NCI-H1694 treated with DMSO at 0.1 percent for 48 hours (cell line): ENCODE measurements at places on chromosomes 3 and 15.
A peak's percentile ranks its signal among the peaks of the same experiment; 100 is the strongest.

- no peak for DNase-seq
Measured at GRCh38 chr15:25600751-25601150, 161.9 kb upstream of the UBE3A start.

DNA sequence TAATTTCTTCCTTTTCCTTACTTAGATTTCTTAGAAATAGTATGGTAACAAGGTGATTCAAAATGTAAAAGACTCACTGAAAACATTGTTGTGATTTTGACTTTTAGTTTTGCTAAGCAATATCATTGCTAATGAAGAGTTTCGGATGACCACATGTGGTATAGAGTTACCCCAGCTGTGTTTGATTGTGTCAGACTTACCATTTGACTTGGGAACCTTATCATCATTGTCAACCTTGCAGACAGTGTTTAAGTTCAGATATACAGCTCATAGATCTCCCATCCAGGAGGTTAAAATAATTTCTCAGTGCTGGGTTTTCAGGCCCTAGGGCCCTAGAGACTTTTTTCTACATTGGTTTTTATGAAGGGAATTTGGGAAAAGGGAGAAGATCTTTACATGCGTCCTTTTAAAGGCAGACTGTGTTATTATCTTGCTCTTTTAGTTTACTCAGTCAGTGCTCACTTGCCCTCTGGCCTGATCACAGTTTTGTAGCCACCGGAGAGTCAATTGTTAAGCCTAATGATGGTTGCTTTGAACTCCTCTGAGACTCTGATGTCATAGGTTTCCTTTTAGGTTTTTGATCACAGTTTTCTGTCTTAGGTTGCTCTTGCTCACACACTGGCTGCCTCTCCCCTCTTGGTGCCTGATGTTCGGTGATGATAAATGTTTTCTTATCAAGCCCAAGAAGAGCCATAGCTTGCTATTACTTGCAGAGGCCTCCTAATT lies 133.5 kb upstream of the ZPLD1 start:
- DNase-seq, result no peak

DNA sequence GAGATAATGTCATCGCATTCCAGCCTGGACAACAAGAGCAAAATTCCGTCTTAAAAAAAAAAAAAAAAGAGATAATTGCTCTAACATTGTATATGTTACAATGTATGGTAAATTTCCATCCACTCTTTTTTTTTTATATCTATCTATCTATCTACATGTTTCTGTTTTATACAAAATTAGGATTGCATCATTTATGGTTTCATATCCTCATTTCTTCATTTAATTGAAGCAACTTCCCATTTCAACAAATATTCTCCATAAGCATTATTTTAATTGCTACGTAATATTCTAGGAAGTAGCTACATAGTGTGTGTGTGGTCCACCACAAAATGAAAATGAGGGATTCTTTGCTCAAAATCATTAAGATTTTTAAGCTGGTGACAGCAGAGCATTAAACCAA lies 18.4 kb downstream of the RBP1 start:
- DNase-seq, result no peak

GRCh38 chr3:45224824-45225464 lies 1.1 kb downstream of the TMEM158 start:
- DNase-seq, result no peak

DNA sequence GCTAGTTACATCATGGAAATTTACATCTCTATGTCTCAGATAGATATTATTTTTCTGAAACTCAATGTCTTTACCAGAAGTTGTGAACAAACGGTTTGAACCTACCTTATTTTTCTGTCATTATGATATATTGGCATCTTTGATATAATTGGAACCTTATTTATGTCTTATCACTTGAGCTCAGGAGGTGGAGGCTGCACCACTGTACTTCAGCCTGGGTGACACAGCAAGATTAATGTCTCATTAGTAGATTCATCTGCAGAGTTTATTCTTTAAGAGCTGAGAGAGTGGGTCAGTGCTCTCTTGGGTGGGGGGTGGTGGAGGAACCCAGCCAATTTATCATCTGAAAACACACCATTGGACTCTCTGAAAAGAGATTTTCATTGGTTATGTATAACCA lies 21.4 kb downstream of the SCG3 start:
- no peak for DNase-seq

DNA sequence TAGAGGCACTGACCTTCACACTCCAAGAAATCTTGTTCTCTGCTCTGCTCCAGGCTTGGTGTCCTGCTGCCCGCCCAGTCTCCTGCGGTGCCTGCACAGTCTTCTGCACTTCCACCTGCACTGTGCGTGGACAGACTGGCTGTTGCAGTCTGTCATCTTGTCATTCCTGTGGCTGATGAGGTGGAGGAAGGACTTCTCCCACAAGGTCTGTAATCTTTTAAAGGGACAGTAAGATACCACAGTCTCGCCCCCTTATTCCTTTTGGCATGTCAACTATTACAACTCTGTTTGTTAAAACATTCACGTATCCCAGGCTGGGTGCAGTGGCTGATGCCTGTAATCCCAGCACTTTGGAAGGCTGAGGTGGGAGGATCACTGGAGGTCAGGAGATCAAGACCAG lies 54.1 kb upstream of the IGF2BP2 start:
- no peak for DNase-seq

GRCh38 chr3:182124716-182125115 lies 413.0 kb downstream of the SOX2 start:
- no peak for DNase-seq

GRCh38 chr3:31763731-31764130 lies 217.3 kb downstream of the OSBPL10 start:
- no peak for DNase-seq

GRCh38 chr15:100940767-100941379 lies 21.7 kb downstream of the LRRK1 start:
- no peak for DNase-seq

GRCh38 chr3:52385157-52385556 lies 59.7 kb downstream of the SEMA3G start:
- DNase-seq, result no peak

- DNase-seq, result no peak
Measured at GRCh38 chr3:25365636-25366035, 62.4 kb upstream of the RARB start.

DNA sequence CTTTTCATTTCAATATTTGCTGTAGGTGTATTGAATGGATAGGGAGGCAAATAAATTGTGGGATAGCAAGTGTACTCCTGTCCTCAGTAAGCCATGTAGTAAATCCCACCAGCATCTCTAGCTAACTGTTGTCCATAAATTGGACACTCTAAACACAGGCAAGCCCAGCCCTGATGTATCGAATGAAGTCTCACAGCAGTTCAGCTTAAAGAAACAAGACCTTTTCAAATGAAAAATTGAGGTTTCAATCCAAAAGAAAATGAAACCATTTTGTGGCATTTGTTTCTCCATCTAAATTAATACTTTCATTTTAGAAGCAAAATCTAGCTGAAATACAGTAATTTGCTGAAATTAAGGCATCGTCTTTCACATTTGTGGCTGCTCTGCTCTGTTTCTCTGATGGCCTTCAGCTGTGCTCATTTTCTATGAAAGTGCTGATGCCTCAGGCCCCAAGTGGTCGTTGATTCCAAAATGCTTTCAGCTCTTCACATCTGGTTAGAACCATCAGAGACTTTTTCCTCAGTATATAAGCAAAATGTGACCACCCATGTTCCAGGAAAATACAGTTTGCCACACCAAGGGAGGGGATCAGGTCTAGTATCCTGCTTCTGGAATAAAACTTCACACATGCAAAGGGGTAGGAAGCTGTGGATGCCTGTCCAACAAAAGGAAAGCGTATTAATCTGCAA lies 245.0 kb downstream of the ZMAT3 start:
- DNase-seq, result no peak

DNA sequence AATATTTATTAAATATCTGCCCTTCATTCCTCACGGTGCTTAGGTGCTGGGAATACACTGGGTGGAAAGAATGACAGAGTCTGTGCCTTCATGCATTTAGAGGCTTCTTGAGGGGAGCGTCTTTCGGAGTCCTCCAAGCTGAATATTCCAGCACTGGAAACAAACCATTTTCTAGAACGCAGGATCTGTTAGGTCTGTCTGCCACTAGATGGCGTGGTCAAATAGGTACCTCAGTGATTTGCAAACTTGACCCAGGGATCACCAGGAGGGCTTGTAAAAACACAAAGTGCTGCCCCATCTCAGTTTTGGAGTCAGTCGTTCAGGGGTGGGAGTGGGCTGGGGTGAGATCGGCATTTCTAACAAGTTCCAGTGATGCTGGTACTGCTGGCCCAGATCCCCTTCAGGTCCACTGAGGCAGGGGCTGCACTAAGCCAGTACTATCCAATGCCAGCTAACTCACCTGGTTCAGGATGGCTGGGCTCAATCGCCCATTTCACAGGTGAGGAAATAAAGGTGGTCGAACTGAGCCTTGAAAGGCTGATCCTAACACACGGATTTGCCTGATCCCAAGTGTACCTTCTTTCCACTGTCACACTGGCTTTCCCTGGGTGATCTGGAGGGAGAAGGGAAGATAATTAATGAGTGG lies 14.8 kb downstream of the ARNT2 start:
- peak; percentile 3 for DNase-seq

DNA sequence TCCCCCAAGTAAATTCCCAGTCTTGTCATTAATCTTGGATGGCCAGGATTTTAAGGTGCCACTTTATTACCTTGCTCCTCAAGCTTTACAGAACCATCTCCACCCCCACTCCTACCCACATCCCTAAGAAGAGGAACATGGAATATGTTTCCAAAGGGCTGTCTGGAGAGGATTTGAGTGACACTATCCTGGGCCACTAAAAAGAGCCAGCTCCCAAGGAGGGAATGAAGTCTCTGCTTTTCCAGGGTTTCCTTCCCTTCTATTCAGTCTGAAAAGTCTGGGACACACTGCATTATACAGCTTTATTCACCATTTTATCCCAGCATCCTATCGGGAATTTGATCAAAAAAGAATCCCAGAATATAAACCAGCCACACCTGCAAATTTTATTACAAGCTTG lies 35.6 kb upstream of the MECOM start:
- no peak for DNase-seq

DNA sequence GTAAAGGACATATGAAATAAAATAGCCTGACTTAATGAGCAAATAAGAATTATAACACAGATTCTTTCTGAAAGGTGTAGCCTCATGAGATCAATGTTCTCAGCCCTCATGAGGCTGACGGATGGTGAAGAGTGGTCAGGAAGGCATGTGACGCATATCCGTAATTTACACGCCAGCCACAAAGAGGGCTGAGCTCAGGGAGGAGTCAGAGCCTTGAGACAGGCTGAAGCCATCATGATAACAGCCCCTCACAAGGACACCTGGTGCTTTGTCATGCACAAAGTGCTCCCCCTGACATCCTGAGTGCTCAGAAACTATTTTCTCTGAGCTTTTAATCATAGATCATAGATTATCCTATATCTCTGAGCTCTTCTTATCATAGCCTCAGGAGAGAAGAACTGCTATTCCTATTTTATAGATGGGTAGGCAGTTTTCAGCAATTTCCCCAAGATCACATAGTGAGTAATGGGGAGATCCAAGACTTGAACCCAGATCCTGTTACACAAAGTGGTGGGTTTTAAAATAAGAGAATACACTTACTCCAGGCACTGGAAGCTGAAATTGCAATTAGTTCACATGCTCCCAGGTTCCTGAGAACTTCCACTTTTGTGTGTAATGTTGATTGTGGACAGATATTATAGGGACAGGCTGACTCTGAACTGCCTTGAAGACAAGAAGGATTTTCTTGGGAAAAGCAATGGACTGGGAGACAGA lies 267.1 kb downstream of the RPLP1 start:
- DNase-seq, result no peak

DNA sequence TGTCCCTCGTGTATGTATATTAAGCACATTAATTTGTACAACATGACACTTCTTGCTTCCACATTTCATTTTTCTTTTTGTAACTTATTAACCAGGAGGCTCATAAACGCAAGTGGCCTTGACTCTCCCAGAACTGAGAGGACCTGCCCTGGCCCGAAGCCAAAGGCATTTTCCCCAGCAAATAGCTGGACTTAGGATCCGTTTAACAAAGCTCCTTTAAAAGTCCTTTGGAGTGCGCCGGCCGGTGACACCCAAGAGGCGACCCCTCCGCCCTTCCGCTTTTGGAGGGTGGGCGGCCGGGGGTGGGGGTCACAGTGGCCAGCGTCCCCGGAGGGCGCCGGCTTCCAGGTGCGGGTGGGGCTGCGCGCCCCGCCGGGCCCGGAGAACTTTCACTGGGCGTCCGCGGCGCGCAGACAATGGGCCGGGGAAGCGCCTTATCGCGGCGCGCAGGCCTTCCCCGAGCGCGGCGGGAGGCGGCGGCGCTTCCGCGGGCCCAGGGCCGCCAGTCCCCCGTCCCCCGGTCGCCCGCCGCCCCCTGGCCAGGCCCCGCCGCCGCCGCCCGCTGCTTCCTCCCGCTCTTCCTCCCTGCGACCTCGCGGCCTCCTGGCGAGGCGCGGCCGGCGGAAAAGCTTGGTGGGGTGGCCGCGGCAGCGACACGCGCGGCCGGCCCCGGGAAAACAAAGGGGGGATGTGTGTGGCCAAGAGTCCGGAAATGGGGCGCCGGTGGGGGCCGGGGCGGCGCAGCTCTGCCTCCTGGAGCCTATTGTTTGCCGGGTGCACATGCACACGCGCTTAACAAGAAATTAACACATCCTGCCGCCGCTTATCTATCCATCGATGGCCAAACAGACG lies 613.4 kb downstream of the MCTP2 start:
- no peak for DNase-seq

GRCh38 chr3:146881966-146882760 lies 277.0 kb upstream of the PLSCR5 start:
- no peak for DNase-seq

DNA sequence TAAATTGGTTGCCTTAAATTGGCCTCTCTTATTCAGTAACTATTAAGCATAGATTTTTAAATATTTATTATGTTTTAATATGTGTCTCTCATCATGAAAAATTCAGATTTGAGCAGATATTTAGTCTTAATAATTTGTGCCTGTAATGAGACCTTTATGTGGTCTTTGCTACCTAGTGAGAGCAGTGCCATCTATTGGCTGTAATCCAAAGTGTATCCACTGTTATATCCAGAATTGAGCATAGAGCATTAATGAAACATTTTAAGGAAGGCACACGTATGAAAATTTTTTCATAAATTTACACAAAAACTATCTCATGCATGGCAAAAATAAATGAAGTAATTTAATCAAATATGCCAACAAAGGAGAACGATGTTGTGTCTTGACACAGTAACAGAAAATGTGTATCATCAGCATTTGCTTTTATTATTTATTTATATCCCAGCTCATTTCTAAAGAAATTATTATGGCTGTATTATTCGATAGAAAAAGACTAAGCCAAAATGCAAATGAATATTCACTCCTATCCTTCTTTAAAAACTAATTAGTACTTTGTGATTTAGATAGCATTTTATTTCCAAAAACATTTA lies 203.5 kb downstream of the RSRC1 start:
- peak; percentile 77 for DNase-seq

- peak; percentile 4 for DNase-seq
Measured at GRCh38 chr3:185176750-185177359, 24.0 kb upstream of the C3orf70 start.

GRCh38 chr15:92822216-92823144 lies 77.6 kb upstream of the CHD2 start:
- DNase-seq, result no peak

DNA sequence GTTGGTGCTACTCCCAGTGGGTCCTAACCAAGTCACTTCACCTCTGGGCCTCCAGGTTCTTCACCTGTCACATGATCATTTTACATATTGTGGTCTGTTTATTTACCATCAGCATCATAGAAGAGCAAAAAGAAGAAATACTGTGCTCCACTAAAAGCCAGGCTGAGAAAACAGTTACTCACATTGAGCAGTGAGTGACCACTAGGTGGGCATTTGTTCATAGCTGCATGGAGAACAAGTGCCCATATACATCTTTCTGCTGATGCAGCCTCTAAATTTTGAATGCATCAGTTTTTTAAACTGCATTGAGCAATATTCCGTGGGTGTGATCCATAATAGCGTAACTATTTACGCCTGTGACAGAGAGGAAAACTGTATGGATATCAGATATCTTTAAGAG lies 76.2 kb downstream of the DCUN1D1 start:
- DNase-seq, result no peak
